ENCODE measurements at places on chromosomes 3 and 15.

- no peak for DNase-seq
These were observed 4.3 kb upstream of the ALPK3 start for GRCh38 chr15:84812842-84813241.

- no peak for DNase-seq
These were observed 51.1 kb downstream of the TRIM71 start for GRCh38 chr3:32868719-32869512.

DNA sequence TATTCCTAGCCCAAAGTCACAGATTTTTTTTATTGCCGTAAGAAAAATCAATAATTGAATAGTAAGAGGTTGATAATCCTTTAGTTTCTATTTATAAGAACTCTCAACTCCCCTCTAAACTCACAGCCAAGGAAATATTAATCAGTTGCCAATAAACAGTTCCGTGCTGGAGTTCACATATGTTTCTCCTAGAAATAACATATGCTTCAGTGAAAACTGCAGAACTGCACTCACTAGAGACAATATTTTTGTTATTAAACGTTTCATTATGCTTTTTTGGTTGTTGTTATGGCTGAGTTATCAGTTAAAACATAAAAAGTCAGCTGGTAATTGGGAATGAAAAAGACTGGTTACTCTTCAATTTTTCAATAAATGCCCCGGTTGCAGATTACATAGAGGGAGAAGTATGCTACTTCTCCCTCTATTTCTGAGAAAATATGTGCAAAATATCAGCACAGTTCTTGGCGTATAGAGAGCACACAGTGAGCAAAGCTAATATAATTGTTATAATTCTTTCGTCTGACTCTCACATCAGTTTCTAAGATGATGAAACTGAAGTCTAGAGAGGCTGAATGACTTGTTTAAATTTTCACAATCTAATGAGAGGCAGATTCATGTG is 781.2 kb upstream of the GRM7 start:
- DNase-seq = no peak

GRCh38 chr15:53862386-53862785 is 102.9 kb upstream of the WDR72 start:
- DNase-seq = no peak

DNA sequence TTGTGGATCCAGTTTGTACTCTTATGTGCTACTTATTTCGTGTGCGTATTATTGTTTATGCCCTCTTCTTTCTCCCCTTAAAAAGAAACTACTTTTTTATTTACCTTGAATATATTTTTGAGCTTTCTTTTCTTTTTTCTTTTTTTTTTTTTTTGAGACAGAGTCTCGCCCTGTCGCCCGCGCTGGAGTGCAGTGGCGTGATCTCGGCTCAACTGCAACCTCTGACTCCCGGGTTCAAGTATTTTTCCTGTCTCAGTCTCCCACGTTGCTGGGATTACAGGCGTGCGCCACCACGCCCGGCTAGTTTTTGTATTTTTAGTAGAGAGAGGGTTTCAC is 1.5 kb downstream of the SLC25A38 start:
- no peak for DNase-seq

- DNase-seq = no peak
These were observed 9.5 kb downstream of the SAXO2 start for GRCh38 chr15:82272154-82272553.

DNA sequence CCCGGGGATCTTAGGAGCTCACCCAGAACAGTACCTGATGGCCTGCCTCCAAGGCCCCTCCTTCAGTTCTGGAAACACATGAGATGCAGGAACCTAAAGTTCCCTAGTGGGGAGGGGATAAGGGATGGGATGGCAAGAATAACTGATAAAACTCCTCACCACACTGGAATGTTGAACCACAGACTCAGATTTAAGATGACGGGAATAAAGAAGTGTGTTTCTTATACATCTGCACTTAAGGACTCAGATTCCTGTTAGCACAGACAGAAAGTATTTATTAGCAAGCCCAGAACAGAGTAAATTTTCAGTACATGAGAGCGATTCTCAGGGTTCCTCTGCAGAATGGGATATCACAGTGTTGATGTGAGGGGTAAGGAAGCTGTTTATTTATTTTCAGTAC is 245.2 kb downstream of the TLE3 start:
- DNase-seq = no peak

GRCh38 chr3:40152482-40153133 is 156.9 kb upstream of the EIF1B start:
- no peak for DNase-seq

GRCh38 chr15:71732636-71733035 is 77.7 kb upstream of the NR2E3 start:
- DNase-seq = no peak

GRCh38 chr15:85318048-85318731 is 62.2 kb upstream of the AKAP13 start:
- no peak for DNase-seq

GRCh38 chr3:170149016-170149415 is 32.5 kb downstream of the PHC3 start:
- DNase-seq = no peak

DNA sequence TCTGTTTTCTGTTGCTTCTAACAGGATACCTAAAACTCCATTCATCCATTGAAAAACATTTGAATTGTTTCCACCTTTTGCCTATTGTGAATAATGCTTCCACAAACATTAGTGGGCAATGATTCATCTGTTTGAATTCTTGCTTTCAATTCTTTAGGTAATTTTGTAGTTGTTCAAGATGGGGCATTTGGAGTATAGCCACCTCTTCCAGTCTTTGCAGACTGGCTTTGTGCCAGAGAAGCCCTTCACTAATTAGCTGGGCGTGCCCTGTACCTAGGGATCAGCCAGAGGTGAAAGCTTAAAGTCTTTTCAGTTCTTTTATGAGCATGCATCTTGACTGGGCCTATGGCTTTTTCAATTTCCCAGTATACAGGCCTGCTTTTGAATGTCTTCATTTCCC is 10.9 kb downstream of the RTP1 start:
- no peak for DNase-seq

GRCh38 chr15:68691705-68692104 is 112.9 kb downstream of the CORO2B start:
- no peak for DNase-seq

DNA sequence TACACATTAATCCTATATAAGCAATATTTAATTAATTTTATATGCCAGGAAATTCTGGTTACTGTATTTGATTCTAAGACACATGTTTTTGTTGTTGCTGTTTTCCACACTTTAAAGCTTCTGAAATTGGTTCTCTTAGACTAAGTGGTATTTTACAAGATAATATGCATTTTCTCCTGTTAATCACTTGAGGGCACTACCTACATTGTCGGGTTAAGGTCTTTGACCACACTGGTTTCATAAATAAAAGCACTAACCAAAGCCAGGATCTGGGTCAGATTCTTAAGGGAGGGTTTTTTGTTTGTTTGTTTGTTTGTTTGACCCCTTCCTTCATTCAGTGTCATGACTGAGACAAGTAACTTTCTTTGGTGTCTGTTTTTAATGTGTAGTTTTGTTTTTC is 590.2 kb downstream of the RBMS3 start:
- DNase-seq = no peak

DNA sequence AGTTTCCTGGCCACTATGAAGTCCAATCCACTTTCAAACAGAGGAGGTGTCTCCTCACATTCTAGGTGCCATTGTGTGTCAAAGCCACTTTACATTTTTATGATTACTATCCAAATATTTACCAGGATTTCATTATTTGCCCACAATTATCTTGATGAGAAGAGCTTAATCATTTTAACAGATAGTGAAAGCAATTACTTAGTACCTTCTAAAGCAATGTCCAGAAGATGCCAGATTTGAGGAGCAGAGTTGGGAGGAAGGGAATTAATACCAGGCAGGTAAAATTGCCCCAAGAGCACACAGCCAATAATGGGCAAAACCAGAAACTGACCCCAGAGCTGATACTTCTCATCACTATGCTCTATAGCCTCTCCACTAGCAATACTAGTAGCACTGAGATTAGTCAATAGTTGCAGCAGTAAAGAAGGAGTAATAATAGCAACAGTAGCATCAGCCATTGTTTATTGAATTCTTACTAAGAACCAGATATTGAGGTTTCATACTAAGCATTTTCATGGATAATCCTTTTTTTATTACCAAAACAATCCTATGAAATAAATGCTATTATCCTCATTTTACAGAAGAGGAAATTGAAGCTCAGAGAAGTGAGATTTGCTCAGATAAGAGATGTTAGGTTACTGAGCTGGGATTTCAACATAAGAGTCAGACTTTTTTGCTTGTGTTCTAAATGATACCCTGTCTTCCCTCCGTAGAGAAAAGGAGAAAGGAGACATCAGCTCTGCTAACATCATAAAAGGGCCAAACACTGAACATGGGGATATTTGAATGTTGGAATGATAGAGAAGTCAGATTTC is 509.3 kb upstream of the CFAP20DC start:
- DNase-seq = no peak

- no peak for DNase-seq
These were observed 16.2 kb upstream of the ITGA11 start for GRCh38 chr15:68447976-68448755.

DNA sequence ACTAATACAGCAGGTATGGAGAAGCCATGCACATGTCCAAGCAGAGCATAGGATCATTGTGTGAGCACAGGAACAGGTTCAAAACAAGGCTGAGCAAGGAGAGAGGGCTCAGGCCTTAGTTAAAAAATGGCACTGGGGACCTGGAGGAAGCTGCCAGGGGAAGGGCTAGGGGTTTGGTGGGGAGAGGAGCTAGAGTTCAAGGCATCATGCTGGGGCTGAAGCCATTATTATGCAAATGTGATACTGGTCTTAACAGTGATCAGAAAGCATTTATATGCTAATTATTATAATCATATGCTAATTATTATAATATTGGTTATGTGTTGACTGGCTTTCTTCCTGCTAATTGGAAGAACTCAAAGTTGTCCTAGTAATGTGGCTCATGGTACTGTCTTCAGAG is 546.0 kb upstream of the CFAP20DC start:
- DNase-seq = no peak

DNA sequence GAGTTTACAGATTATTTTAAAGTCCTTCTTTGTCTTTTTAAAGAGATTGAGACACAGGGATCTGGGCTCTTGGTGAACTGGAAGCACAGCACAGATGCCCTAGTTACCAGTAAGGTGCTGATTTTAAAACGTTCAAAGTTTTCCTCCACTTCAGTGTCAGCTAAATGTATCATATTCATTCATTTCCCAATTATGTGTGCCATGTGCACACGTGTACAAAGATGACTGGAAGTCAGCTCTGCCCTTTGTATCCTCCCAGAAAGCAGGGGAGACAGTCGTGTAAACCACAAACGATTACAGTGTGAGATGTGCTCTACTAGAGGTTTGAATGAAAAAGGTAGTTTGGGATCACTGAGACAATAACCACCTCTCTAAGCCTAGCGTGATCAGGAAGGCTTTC is 730 bp downstream of the ZKSCAN7 start:
- no peak for DNase-seq

DNA sequence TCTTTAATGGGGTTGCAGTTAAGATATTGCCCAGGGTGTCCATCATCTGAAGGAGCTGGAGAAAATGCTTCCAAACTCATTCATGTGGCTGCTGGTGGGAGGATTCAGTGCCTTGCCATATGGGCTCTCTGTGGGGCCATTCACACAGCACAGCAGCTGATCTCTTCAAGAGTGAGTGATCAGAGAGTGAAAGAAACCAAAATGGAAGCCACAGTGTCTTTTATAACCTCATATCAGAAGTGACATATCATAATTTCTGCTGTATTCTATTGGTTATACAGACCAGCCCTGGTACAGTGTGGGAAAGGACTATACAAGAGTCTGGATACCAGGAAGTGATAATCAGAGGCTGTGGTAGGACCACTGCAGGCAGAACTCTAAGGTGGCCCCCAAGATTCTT is 33.6 kb downstream of the HHLA2 start:
- DNase-seq = no peak

DNA sequence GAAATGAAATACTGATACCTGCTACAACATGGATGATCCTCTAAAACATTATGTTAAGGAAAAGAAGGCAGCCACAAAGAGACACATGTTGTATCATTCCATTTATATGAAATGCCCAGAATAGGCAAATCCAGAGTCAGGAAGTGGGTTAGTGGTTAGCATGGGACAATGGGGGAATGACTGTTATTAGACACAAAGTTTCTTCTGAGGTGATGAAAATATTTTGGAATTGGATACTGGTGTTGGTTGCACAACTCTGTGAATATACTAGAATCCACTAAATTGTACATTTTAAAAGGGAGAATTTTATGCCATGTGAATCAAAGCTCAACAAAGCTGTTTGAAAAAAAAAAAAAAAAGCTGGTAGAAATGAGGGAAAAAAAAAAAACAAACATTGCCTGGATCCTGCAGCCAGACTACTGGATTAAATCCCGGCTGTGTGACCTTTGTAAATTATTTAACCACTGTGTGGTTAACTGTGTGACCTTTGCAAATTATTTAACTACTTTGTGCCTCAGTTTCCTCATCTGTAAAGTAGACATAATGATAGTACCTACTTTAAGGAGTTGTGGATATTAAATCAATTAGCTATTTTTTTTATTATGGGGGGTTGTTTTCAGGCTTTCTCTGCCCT is 75.6 kb upstream of the PRICKLE2 start:
- DNase-seq = no peak

GRCh38 chr3:148092624-148093347 is 604.9 kb upstream of the AGTR1 start:
- no peak for DNase-seq

GRCh38 chr3:160055659-160056058 is 67.0 kb downstream of the IL12A start:
- no peak for DNase-seq

- no peak for DNase-seq
These were observed 142.8 kb upstream of the PLSCR5 start for GRCh38 chr3:146747928-146748327.

DNA sequence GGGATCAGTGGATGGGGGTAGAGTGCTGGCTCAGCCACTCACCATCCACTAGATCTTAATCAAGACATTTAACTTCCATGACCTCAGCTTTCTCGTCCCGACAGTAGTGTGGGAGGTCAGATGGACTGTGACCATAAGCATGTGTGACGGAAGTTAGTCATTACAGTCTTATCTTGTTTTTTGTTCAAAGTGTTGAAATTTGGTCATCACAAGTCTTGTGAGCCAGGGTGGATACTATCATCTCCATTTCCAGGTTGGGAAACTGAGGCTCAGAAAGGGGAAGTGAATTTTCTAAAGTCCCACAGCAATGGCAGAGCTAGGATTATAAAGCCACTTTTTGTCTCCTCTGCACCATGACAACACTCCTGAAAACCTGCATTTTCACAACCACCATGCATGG is 32.0 kb upstream of the ITGA11 start:
- no peak for DNase-seq

- no peak for DNase-seq
These were observed 112.7 kb upstream of the SELENOK start for GRCh38 chr3:54004335-54004734.

GRCh38 chr3:123331006-123331405 is 117.9 kb downstream of the ADCY5 start:
- DNase-seq = no peak

- no peak for DNase-seq
These were observed 664 bp downstream of the PPCDC start for GRCh38 chr15:75023872-75024636.

- DNase-seq = no peak
These were observed 403.5 kb upstream of the CBLB start for GRCh38 chr3:106272302-106272701.

All from H54 (cell line).